NB4 (cell line): ENCODE measurements at places on chromosomes 6 and 20.

DNA sequence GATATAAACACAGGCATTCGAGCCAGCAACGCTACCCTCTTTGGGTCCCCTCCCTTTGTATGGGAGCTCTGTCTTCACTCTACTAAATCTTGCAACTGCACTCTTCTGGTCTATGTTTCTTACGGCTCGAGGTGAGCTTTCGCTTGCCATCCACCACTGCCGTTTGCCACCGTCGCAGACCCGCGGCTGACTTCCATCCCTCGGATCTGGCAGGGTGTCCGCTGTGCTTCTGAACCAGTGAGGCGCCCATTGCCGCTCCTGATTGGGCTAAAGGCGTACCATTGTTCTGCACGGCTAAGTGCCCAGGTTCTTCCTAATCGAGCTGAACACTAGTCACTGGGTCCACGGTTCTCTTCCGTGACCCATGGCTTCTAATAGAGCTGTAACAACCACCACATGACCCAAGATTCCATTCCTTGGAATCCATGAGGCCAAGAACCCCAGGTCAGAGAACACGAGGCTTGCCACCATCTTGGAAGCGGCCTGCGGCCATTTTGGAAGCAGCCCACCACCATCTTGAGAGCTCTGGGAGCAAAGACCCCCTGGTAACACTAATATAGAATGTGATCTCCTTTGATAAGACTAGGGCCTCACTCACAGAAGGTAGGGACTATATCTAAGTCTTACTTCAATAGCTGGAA, 973 bp downstream of the UBD start:
- no peak for DNase-seq

GRCh38 chr6:160300076-160300695, 41.6 kb upstream of the SLC22A2 start:
- no peak for DNase-seq

- peak; percentile 64 for DNase-seq
Measured at GRCh38 chr20:32626859-32627636, 41.9 kb upstream of the NOL4L start.

DNA sequence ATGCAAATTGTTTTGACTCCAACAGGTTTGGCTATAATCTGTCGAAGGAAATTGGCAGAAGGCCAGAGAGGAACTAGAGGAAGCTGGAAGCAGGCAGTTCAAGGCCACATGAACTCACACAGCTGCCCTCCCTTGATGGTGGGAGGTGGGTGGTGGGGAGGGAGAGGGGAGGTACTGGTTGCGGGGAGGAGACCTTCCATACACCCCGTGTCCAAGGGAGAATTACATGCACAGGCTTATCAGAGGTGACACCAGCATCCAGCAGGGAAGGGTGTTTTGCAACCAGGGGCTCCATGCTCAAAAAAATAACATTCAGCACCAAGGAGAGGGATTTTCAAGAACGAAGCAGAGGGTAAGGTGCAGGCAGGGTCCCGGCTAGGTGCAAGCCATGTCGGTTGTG, 9.1 kb downstream of the PRND start:
- DNase-seq, result peak; percentile 38

DNA sequence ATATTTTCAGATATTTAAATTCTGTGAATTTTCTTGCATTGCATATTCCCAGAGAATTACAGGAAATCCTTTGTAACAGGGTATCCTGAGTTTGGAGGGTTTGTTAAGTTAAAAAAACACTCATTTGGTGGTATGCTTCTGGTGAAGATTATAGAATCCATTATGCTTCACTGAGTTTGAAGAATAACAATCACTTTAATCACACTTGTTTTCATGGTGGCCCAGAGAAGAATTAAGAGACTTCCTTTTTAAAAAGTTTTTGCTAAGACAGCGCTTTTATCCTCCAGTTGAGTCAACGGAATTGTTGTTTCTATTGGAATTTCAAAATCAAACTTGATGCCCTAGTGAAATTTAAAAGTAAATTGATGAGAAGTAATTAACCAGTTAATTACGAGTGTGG, 17.4 kb downstream of the PLEKHG1 start:
- no peak for DNase-seq

DNA sequence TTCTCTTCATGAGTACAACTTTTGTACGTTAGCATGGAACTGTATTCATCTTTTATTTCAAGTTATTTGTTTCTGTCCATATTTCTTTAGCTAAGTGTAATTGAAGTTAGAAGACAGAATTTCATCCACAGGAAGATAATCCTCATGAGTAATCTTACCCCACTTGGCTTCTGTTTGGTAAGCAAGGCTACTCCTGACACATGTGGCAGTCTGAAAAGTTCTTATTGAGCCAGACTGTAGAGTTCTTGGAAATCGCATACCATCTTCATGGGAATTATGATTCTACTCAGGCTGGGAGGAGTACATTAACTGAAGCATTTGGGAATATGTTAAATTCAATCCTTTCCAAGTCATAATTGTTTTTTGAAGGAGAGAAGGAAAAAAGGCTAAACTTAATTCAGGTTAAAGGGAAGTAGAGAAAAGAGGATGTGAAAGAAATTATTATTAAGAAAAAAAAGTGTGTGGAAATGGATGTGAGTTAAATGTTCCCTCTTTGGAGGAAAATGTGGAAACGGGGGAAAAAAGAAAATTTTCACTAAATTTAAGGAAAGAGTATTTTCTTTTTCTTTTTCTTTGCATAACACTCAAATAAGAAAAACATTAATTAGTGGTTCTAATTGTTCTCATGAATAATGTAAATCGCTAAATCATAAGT, 41.5 kb upstream of the TENT5A start:
- DNase-seq, result no peak

GRCh38 chr6:10429638-10430427, 15.0 kb upstream of the TFAP2A start:
- peak; percentile 80 for DNase-seq

- DNase-seq, result no peak
Measured at GRCh38 chr6:393391-394221, 2.1 kb downstream of the IRF4 start.

DNA sequence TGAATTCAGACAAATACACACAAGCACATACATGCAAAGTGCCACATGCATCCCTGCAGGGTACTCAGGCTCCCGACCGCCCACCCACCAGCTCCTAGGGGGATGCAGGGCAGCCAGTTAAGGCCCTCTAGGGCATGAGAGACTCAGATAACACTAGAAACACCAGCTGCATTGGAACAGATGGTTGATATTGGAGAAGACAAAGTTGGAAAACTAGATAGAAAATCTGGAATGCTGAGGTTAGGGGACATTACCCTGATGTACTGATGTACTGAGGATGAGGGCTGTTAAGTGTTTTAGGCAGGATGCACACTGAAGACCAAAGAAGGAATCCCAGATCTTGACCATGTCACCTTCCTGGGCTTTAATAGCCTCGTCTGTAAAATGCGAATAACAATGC, 134.6 kb upstream of the ECI2 start:
- no peak for DNase-seq

DNA sequence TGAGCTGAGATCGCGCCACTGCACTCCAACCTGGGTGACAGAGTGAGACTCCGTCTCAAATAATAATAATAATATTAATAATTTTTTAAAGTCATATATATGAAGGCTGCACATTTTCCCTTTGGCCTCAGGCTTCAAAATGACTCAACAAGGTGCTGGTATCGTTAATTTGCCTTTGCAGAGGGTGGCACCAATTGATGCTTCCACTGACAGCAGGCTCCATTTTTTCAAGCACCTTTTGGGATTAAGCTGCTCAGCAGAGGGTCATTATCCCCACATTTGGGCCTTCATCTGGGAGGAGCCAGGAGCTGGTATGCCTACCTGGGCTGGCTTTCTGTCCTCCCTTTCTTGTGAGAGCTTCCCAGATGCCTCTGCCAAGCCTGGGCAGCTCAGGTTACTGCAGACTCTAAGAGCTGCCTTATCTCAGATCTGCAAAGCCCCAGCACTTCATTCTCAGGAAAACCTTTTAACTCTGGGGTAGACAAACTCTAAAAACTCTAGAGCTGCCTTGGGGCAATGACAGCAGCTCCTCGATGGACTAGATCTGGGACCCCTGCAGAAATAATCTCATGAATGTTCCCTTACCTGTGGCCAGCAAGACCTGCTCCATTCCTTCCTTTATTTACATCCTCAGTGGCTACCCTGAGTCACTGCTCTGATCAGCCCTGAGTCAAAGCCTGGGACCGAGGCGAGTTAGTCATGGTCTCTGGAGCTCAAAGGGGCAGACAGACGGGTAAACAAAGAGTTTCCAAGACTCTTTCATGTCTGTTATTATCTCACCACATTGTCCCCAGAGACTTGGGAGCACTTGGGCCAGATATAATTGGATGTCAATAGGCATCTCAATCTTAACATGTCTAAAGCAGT, 80.0 kb upstream of the EYA2 start:
- DNase-seq, result no peak
